ENCODE measurements at places on chromosomes 3 and 15.

DNA sequence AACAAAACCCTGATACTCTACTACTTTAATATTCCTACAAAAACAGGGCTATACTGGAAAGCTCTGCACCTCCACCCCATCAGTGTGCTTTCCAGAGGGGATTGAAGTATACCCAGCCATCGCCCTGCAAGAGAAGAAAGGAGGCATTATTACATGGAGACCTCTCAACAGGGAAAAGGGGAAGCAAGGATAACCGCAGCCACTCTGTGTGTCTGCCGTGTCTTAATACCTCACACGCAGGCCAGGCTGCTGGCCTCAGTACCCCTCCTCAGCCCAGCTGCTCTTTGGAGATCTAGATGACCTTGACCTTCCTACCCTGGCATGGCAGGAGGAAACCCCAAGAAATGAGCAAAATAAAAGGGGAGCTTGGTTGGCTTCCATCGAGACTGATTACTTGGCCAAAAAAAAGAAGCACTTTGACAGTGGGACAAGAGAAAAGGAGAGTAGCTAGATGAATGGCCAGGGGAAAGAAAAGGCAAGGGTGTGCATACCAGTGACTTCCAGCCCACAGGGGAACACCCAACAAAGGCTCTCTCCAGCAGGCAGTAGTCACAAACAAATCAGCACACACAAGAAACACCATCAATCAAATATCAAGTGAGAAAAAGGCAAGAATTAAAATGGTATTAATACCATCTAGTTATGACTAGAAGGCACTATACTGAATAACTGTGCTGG is 129.4 kb downstream of the STT3B start:
- DNase-seq: no peak

- DNase-seq: no peak
These were observed 8.1 kb upstream of the POC1A start for GRCh38 chr3:52162250-52162872.

DNA sequence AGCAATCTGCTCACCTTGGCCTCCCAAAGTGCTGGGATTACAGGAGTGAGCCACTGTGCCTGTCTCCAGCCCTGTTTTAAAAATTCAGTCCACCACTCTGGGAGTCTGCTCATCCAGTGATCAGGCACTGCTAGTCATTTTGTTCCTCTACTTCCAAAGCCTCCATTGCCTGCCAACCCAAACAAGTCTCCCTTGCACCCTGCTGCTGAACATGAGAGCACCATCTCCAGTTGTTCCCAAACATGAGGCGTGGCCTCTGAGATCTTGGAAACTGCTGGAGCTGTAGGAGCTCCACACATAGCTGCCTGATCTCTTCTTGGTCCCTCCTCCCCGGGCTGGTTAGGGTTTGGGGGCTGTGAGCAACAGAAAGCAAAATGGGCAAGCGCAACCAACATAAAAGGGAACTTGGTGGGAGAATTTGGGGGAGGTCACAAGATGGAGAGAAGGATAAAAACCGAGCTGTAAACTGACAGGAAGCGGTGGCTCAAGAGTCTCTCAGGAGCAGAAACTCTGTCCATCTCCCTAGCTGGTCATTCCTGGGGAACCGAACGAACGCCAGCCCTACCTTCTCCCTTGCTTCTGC is 49.6 kb upstream of the TLE3 start:
- DNase-seq: no peak

- no peak for DNase-seq
These were observed 189.0 kb upstream of the RGMA start for GRCh38 chr15:93278006-93278405.

DNA sequence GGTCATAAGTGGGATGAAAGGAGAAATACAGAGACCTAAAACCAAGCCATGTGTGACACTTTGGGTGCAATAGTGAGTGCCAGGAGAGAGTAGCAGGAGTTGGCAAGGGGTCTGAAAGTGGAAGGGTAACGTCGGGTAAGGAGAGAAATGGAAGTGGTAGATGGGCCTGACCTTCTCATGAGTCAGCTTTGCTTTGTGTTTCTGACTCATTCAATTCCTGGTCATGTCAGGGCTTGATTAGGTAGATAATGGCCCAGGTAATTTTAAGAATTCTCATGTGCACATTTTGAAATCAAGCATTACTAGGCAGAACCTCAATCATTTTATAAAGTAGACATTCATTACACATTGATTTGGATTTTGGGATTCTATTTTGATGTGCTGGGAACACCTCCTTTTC is 262.5 kb downstream of the SOX2 start:
- no peak for DNase-seq

DNA sequence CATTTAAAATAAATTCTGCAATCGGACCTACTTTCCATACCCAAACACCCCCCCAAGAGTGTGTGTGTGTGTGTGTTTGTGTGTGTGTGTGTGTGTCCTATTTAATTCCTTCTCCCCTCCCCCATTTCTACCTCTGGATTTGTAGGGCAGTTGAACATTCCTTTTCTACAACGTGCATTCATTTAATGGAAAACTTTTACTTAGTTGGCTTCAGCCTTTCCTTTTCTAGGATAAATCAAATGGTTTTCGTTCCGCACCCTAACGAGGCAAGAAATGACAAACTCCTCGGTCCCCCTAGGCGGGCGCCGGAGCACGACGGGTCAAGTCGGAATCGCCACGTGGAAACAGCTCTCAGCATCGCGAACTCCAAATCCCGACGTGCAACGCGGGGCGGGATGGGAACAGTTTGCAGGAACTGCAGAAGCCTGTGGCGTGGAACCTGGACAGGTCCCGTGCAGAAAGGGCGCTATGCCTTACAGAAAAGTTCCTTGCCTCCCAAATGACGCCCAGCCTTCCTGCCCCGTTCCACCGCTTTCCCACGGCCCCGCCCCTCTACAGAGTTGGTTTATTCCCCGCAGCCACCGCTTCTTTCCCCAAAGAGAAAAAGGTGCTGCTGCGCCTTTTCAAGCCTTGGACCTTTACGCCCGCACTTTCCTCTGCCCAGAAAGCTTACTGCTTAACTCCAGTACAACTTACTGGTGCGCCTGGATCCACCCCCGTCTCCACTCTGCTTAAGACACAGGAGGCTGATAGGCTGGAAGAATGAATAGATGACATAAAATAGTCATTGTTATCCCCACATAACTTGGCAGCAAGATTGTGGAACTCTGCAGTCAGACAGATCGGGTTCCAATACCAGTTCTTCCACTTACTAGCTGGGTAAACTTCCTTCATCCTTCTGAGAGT is 1.1 kb upstream of the EIF2B5 start:
- peak; percentile 87 for DNase-seq

GRCh38 chr3:146157325-146158060 is 3.5 kb downstream of the PLOD2 start:
- DNase-seq: no peak

DNA sequence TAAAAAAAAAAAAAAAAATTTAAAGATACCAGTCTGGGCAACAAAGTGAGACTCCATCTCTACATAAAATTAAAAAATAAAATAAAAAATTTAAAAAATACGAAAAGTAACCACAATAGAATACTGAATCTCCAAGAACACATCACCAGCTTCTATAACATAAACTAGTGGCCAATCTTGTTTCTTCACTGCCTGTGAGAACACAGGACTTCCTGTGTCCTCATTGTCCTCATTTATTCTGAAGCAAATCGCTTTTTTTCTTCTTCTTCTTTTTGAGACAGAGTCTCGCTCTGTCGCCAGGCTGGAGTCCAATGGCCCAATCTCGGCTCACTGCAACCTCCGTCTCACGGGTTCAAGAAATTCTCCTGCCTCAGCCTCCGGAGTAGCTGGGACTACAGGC is 28.6 kb upstream of the RAB7A start:
- no peak for DNase-seq

GRCh38 chr15:73704869-73705645 is 20.9 kb downstream of the CD276 start:
- peak; percentile 48 for DNase-seq

- DNase-seq: no peak
These were observed 5.7 kb downstream of the GPR160 start for GRCh38 chr3:170043506-170043905.

DNA sequence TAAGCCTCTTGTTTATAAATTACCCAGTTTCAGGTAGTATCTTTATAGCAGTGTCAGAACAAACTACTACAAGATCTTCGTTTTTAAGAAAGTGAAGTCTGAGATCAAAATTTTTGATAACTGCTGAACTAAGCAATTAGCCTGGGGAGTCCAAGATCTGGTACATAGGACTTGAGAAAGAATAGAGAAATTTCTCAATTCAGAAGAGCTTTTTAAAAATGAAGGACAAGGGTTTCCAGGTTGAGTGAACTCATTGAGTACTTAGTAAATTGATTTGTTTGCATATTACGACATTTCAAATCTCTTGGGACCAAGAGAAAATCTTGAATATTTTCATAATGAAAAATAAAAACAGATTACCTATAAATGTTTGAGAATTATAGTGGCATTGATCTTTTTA is 386.6 kb upstream of the THRB start:
- no peak for DNase-seq

DNA sequence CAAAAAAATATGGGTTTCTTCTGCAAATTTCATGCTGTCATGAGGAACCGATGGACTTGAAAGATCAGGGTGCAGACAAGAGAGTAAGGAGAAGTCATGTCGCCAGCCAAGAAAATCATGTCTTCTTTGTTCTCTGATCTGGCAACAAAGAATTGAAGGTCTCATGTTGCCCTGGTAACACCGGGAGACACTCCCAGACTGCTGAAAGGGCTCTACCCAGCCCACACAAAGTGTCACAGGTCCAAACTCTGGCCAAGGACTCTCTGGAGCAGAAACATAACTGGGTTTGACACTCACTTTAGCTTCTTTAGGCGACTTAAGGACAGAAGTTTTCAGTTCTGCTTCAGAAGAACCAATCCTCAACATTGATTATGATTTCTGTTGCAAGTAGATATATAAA is 42.9 kb downstream of the SIDT1 start:
- no peak for DNase-seq

DNA sequence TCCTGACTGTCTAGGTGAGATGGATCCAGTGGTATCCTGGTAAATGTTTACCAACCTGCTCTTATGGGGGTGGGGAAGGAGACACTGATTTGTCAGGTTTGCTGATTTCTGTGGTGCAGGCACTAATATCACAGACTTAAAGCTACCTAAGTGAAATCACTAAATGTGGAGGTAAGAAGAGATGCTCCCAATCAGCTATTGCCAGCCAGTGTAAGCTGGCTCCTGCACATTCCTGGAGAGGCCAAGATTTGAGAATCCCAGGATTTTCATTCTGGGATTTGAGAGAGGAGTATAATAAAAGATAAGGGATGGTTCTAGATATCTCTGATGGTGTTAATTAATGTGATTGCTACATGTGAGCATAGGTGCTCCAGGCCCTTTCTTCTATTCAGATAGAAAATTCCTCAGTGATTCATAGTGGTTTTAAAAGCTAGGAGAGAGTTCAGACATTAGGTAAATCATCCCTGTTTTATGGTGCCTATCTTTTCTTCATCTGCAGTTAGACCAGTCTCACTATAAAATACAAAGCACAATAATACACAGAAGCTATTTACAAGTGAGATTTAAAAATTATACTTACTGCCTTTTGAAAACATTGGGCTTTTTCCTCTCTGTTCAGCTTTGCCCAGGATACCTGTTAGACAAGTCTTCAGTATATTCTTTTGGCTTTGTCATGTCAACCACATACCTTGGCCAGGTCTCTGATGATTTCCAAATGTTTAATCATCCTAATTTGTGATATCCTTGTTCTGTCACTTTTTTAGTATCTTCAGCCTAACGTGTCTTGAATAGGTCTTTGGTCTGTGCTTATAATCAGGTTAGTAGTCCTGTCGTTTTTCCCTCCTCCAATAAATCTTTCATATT is 90.9 kb downstream of the MBNL1 start:
- DNase-seq: no peak

- no peak for DNase-seq
These were observed 129.0 kb downstream of the SEMA6D start for GRCh38 chr15:47846128-47846868.

DNA sequence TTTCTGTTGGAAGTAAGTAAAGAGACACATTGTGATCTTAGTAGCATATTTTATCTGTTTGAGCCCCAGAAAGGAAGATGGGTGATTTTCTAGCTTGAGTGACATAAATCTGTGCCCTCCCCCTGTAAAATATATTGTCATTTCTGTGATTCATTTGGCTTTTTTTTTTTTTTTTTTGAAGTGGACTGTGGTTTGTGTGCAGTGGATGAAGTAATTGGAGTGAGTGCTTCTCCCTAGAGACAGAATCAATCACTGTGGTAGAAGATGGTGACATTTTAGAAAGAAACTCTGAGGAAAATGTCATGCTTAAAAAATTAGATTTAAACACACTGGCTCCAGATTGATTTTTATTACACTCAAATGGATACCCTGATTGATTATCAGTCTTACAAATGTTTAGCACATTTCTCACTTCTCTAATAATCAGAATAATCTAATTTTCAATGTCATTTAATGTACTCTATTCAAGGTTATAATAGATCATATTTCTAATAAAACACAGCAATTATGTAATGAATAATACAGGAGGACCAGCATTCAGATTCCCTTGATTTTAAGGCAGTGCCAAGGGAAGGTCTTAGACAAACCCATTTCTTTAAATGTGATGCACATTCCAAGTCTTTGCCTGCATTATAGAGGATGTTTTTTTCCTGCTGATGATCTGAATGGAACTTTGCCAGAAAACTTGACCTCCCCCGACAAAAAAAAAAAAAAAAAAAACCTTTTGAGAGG is 116.6 kb downstream of the TOP2B start:
- DNase-seq: no peak

DNA sequence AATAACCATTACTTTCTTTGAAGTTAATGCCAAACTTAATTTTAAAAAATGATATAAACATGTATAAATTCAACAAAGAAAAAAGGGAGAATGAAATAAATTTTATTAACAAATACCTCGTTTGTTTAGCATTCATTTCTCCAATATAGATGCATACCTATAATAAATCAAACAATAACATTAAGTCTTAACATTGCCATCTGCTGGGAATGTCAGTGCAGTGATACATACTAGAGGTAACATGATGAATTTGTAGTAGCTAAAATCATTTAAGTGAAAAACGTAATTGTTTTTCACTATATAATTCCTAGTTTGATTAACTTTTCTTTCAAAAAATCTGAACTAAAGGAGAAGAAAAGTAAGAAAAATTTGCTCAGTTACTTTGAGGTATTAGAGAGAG is 340.2 kb upstream of the CBLB start:
- no peak for DNase-seq

DNA sequence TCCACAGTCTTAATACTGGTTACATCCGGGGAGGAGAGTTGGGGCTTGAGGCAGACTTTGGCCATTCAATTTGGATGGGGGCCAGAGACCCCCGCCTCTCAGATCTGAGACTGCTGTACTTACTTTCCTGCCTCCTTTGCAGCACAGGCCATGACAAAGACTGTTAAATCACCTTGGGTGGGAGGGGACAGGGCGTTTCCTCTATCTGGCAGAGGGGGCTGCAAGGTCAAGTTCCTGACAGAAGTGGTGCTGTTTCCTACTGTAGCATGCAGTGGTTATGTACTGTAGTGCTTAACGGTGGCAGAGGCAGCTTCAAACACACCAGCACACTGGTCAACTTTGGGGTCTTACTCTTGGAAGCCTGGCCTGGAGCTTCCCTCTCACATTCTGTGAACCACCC is 261.2 kb upstream of the LRRFIP2 start:
- DNase-seq: no peak

- DNase-seq: no peak
These were observed 533.5 kb downstream of the NAALADL2 start for GRCh38 chr3:175392653-175393052.

GRCh38 chr15:32700501-32701150 is 17.2 kb upstream of the GREM1 start:
- DNase-seq: no peak

All from SHP77 (cell line).